ENCODE measurements at places on chromosomes 3 and 15.

GRCh38 chr3:30308131-30308530, 298.3 kb upstream of the TGFBR2 start:
- DNase-seq, result no peak

- no peak for DNase-seq
Measured at GRCh38 chr3:131743126-131743525, 240.4 kb upstream of the MRPL3 start.

DNA sequence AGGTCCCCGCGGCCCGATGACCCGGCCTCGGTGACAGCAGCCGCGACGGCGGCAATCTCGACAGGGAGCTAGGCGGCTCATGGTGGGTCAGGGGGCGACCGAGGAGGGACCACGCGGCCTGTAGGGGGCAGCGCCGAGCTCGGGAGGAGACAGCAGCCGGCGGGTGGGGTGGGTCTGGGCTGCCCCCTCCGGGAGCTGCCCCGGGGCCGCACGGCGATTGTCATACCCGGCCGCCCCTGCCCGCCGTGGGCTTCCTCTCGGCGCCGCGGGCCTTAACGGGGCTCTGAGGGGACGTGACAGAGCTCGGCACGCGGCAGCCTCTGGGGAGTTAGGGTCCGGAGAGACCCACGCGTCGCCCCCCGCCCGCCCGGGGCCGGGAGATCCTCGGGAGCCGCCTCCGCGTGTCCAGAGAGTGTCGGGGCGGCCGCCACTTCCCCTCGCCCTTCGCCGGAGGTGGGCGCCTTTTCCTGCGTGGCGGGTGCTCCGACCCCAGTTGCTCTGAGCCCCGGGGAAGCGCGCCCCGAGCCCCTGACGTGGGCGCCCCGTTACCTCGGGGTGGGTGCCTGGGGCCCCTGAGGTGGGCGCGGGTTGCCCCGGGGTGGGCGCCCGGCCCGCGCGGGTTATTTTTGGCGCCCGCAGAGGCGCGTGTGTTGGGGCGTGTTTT, 539 bp upstream of the PLCL2 start:
- DNase-seq, result peak; percentile 62

- no peak for DNase-seq
Measured at GRCh38 chr15:43541785-43542184, 24.4 kb downstream of the MAP1A start.

Measured in CD4-positive, alpha-beta memory T cell (primary cell).